ENCODE measurements at places on chromosomes 4 and X.

GRCh38 chrX:1529328-1529727 is 7.7 kb downstream of the P2RY8 start:
- DNase-seq: no peak

DNA sequence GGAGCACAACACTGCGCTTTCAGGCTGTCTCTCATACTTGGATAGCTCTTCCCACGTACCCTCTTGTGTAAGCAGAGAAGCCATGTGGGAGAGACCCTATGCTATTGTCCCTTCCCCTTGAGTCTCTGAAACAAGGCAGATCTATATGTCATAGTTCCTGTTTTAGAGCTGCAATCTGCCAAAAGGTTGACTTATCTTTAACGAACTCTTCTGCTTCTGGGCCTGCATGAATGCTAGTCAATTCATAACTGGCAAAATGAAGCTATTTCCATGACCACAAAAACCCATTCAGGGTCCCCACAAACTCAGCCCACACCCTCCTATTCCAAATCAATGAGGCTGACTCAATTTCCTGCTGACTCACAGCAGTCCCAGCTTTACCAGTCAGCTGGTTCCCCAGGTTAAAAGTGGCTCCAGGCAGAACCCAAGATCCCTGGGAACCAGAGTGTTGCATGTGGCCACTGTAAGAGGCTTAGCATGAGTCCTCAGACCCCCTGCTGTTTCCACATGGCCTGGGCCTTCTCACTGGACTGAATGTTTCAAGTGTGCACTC is 25.3 kb upstream of the SOD3 start:
- DNase-seq: no peak

GRCh38 chr4:14178421-14178820 is 550.9 kb upstream of the BOD1L1 start:
- DNase-seq: no peak

- no peak for DNase-seq
These were observed 30.2 kb upstream of the NKX6-1 start for GRCh38 chr4:84529169-84529751.

- no peak for DNase-seq
These were observed 526.3 kb downstream of the SPRY1 start for GRCh38 chr4:123922847-123923246.

- DNase-seq: no peak
These were observed 3.4 kb downstream of the YTHDC1 start for GRCh38 chr4:68346461-68346860.

DNA sequence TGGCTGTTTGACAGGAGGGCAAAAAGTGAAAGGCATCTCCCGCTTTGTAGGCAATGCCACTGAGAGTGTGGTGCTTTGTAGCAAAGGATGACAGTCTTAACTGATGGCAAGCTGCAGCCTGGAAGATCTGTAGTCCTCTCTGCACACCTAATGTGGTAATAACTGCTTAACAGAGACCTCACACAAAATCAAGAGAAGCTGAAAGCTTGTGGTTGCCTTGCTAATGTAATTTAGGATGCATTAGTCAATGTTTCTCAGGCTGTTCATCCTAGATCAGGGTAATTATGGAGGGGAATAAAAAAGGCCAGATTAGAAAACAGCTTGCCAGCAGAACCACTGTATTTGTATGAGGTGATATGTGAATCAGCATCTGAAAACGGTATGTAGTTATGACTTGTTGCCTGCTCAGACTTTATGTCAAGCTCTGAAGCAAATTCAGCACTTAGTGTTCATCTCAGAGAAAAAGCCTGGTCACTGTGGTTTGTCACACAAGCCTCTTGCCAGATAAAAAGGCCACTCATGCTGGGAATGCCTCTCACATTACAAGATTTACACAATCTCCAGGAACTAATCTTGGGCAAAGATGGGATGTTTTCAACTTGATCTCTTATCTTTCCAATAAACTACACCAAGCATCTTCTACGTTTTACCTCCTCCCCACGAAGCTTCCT is 130.8 kb downstream of the ENOX2 start:
- no peak for DNase-seq

DNA sequence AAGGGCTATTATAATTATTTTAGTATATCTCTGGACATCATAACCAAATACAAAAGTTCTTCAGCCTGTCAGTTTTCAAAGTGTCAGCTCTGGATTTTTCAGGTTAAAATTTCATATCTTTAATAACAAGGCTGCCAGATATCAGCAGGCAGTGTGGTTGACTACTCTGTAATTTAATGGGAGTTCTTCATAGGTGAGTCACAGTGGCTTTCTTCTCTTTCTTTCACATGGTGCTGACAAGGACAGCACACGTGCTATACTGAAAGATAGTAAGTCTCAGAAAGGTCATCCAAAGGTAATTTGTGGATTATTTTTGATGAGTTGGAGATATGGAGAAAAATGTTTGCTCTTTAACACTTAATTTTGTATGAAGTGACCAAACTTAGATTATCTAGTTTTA is 43.2 kb downstream of the GALNT7 start:
- no peak for DNase-seq

GRCh38 chrX:44908153-44908552 is 35.2 kb downstream of the KDM6A start:
- DNase-seq: no peak

DNA sequence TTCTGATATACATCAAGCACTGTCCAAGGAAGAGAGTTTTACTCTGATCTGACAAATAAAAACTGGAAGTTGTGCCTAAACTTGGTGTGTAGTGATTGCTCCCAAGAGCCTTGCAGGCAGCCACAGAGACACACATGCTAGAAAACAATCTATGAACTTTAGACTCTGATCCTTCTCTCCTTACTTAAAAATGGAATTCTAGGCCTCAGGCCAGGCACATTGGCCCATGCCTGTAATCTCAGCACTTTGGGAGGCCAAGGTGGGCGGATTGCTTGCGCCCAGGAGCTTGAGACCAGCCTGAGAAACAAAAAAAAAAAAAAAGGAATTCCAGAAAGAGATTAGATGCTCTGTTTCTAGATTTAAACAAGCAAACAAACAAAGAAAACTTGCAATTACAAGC is 45.6 kb upstream of the S100G start:
- DNase-seq: no peak

- DNase-seq: no peak
These were observed 13.0 kb upstream of the NDUFC1 start for GRCh38 chr4:139315221-139315675.

GRCh38 chrX:150405006-150405405 is 41.9 kb downstream of the MAMLD1 start:
- DNase-seq: no peak

- no peak for DNase-seq
These were observed 692.5 kb downstream of the CENPC start for GRCh38 chr4:66852843-66853242.

DNA sequence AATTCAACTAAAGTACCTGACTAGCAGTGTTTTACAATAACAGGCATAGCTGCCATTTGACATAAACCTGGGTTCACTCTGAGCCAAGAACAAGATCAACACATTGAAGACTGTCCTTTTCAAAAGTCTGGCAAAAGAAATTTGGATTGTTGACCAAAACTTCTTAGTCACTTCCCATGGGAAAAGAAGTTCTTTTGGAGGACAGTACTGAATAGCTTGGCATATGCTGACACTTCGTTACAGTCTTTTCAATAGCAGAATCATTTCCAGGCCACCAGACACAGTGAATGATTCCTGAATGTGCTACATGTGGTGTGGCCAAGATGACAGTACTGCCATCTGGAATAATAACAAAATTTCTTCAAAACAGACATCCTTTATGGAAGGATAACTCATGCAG is 560.3 kb downstream of the GRID2 start:
- no peak for DNase-seq

- DNase-seq: no peak
These were observed 49.4 kb upstream of the PRR32 start for GRCh38 chrX:126770179-126770578.

DNA sequence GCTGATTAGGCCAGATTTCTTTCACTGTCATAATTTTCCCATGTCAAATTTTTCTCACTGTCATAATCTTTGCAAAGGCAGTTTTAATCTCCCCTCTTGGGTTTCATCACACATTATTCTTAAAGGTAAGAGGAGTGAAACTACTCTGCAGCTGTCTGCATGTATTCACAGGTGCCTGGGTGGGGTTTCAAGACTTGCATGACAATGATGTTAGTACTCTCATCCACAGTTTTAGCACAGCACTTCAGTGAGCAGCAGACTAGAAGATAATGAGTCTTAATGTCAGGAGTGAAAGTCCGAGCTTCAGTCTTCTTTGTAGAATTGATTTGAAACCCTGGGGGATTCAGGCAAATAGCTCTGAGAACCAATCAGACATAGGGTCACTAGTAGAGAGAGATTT is 182.5 kb upstream of the GALNT7 start:
- DNase-seq: no peak

DNA sequence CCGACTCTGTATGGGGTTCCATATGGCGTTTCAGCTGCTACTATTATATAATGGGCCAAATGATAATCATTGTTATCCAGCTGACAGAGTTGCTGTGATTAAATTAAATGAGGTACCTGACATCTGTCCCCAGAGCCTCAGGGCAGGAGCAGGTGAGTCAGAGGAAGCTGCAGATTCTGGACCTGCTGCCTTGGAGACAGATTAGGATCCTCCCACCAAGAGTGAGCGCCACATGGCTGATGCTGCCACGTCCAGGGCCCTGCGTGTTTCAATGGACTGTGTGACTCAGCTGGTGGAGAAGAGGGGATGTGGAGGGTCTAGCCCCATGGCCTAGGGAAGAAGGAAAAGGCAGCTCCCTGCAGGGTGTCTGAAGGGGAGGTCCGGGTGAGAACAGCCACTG is 28.3 kb upstream of the UXT start:
- DNase-seq: no peak

DNA sequence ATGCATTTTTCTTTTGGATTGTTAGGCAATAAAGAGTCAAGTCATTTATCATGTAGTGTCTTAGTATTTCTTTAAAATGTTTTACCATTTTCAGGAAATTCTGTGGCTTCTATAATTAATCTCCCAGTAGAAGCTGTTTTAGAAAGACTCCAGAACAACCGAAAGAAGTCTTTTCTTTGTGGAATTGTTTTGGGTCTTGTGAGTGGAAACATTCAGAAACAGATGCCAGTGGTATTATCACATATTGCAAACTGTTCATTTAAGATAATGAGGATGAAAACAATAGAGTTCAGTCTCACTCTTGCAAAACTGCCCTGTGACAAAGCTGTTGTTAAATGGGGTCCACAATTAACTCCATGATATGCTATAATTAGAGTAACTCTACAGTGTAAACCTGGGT is 211.2 kb upstream of the KIT start:
- no peak for DNase-seq

DNA sequence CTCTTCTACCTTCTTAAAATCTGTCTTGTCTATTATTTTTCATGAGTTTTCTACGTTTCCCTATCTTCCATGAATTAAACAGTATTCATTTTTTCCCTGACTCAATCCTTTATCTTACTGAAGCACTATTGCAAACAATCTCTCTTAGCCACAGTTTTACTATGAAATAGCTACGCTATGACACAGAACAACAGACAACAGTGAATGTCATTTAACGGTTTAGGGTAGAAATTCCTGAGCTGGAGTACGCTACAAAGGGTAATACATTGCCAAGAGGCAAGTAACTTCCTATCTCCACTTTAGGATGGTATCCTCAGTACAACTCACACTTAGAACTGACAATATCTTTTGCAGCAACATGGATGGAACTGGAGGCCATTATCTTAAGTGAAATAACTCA is 552.6 kb downstream of the INPP4B start:
- DNase-seq: no peak

DNA sequence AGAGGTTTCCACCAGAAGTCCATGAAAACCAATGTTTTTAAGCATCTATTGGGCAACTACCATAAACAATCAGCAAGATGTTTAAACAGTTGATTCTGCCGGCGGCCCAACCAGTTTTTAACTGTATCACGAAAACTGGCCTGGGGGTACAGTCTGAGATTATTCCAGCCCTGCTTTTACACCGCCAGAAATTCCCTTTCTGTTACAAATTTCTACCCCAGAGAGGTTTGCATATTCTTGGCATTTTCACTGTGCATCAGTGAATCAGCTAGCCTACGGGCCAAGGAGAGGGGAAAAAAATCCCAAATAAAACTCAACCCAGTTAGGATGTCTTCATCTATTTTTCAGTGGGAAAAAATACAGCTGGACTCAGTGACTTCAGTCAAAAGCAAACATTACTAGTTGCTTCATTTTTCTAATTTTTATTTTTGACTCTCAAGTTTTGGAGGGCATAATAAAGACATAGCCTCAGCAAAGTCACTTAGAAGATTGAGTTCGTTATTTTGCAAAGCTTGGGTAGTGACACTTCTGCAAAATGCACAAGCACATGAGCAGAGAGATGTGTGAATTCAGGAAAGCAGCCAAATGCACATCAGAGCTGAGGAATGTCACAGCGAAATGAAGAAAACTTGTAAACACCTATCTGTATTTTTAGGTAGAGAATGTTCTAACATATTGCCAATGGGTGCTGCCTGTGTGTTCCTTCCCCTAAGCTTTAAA is 167.8 kb upstream of the GK2 start:
- no peak for DNase-seq

GRCh38 chr4:186485561-186486062 is 69.8 kb downstream of the MTNR1A start:
- no peak for DNase-seq

- no peak for DNase-seq
These were observed 67.0 kb upstream of the CXCL13 start for GRCh38 chr4:77538574-77539157.

GRCh38 chrX:30111431-30111830 is 103.9 kb upstream of the MAGEB2 start:
- DNase-seq: no peak

GRCh38 chr4:128488055-128488705 is 200.6 kb upstream of the PGRMC2 start:
- DNase-seq: no peak

GRCh38 chr4:95610061-95610569 is 61.3 kb upstream of the UNC5C start:
- DNase-seq: no peak

DNA sequence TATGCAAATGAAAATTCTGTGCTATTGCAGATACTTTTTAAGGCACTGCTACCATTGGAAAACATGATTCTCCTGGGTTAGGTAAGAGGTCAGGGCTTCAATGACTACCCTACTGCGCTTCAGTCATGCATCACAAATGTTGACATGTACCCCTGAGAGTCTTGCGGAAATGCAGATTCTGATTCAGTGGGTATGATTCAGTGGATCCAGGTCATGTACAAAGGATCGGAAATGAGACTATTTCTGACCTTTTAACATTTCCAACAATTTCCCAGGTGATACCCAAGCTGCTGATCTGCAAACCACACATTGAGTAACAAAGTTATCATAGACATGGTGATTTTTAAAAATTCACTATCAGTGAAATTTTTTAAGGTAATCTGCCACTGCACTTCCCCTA is 62.6 kb downstream of the DDX53 start:
- DNase-seq: no peak

- no peak for DNase-seq
These were observed 87.5 kb downstream of the PALLD start for GRCh38 chr4:168584321-168584771.

- no peak for DNase-seq
These were observed 84.0 kb upstream of the QRFPR start for GRCh38 chr4:121464854-121465253.

- no peak for DNase-seq
These were observed at the start of gene GRID2 for GRCh38 chr4:92303621-92304027. Gene GRID2, plus strand, starts transcription at chr4:92303966.
